ENCODE measurements at places on chromosomes 2 and 18.
A peak's percentile ranks its signal among the peaks of the same experiment; 100 is the strongest.

GRCh38 chr18:9808295-9809241 lies 77.2 kb upstream of the TXNDC2 start:
- peak; percentile 37 for DNase-seq
- no peaks in the 10 kb centered on the region for H3K36me3 ChIP-seq
- H3K4me3 ChIP-seq = no peak overlapping the region

DNA sequence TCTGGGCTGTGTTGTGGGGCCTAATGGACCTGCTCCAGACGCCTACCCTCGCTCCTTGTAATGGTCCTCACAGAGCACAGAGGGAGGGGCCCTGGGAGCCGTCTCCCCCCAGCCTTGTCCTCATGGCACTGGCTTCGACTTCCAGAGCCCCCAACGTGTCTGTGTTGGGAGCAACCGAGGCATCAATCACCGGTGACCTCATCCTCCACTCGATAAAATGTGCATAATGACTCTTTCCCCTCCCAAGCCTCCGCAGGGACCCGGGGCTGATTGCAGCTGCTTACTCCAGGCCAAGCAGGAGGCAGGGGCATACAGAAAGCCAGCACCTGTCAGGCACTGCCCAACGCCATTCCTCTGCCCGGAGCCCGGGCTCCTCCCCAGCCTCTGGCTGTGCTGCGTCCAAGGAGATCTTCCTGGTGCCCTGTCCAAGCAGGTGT lies 271.7 kb downstream of the NDUFA10 start:
- no peak for DNase-seq
- H3K27me3 ChIP-seq = no peaks in the 10 kb centered on the region
- H3K36me3 ChIP-seq = no peaks in the 10 kb centered on the region
- no peak overlapping the region for H3K27ac ChIP-seq
- no peak overlapping the region for H3K4me3 ChIP-seq
- peaks cover 14% of the 10 kb centered on the region for H3K4me1 ChIP-seq

GRCh38 chr2:56299171-56299691 lies 115.4 kb downstream of the CCDC85A start:
- no peaks in the 10 kb centered on the region for H3K27me3 ChIP-seq
- no peaks in the 10 kb centered on the region for H3K36me3 ChIP-seq
- no peak for DNase-seq
- no peaks in the 10 kb centered on the region for H3K4me1 ChIP-seq
- no peak overlapping the region for H3K4me3 ChIP-seq

GRCh38 chr2:201532686-201533304 lies 81.3 kb downstream of the STRADB start:
- H3K27ac ChIP-seq = no peak overlapping the region
- no peak overlapping the region for H3K4me3 ChIP-seq
- H3K4me1 ChIP-seq = no peaks in the 10 kb centered on the region
- no peak for DNase-seq

DNA sequence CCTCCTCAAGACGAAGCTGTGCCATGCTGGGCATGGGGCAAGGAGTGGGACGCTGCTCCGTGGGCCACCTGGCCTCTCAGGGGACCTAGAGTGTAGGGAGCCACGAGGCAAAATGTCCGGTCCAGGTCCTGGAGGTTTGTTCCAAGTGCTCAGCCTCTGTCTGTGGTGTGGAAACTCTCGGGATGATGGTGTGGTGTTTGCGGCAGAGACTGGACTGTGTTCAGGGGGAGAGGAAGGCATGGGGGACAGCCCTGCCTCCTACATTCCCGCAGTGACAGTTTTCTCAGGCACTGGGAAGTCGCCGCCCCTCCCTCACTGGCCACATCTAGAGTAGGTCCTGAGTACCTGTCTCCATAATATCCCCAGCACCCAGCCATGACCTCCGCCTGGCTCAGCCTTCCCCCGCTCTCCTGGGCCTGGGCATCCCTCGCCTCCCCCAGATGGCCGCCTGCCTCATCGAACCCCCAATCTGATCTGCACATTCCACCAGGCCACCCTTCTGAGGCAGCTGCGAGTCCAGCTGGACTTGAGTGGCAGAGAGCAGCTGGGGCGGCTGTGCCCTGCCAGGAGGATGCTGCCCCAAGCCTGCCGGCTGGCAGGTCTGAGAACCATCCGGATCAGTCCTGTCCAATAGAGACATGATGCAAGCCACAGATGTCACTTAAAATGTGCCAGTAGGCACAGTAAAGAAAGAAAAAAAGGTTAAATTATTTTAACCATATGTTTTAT lies 6.2 kb downstream of the KCNIP3 start:
- H3K36me3 ChIP-seq = no peaks in the 10 kb centered on the region
- no peak for DNase-seq
- no peaks in the 10 kb centered on the region for H3K4me1 ChIP-seq
- H3K4me3 ChIP-seq = no peak overlapping the region

DNA sequence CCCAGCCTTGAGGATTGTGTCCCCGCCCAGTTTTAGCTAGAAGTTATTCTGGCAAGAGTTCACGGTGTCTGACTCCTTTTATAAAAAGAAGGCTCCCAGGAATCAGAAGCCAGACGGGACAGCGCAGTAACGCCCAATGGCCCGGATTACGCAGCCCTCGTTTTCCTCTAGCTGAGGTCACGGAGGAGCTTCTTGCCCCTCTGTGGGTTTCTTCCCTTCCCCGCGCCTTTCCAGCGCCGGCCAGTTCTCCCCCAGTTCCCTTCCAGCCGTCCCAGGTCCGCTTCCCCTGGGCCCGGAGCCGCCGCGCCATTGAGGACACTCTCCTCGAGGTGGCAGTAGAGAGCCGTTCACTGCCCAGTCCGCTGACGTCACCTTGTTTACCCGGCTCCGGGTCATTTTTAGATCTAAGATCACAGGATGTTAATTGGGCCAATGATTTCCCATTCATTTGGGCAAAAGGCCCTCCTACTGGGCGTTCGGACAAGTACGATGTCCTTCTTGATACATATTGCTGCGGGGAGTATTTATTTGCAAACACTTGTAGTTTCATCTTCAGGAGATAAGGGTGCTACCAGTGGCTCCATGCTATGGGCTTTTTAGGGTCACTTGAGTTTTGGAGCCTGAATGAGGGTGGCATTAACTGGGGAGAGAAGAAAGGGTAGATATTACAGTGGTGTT lies 81.5 kb upstream of the PPM1B start:
- no peaks in the 10 kb centered on the region for H3K4me1 ChIP-seq
- H3K4me3 ChIP-seq = peak overlapping the region; percentile 18
- peak overlapping the region; percentile 94 for H3K27ac ChIP-seq
- H3K27me3 ChIP-seq = no peaks in the 10 kb centered on the region
- H3K36me3 ChIP-seq = no peaks in the 10 kb centered on the region
- peak; percentile 88 for DNase-seq

- H3K27ac ChIP-seq = peak overlapping the region; percentile 77
- no peaks in the 10 kb centered on the region for H3K36me3 ChIP-seq
- H3K27me3 ChIP-seq = no peaks in the 10 kb centered on the region
- no peaks in the 10 kb centered on the region for H3K4me1 ChIP-seq
Measured at GRCh38 chr2:217367464-217367863, 507.6 kb upstream of the TNP1 start.

DNA sequence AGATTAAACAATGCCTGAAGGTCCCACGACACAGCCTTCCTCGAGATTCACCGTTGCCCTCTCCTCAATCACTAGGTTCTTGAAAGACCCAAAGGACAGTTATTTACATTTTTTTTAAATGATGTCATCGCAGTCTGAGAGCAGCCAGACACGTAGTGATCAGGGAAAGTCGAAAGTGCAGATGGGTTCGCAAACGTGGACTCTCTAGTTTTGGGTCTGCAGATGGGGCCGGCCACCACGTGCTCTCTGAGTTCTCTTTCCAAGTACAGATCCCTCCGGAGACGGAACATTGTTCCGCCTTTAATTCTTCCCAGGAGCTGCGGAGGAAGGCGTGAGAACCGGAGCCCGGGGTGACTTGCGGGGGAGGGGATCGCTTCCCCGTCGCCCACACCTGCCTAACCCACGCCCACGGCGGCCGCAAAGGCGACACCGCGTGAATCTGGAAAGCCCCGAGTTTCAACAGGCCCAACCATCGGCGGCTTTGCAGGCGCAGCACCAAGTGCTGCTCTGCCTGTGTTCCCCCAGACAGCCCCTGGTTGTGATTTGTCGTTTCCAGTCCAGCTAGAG lies 54.3 kb downstream of the PKDCC start:
- peak overlapping the region; percentile 91 for H3K27ac ChIP-seq
- H3K4me3 ChIP-seq = peak overlapping the region; percentile 25
- H3K36me3 ChIP-seq = no peaks in the 10 kb centered on the region
- no peaks in the 10 kb centered on the region for H3K4me1 ChIP-seq
- no peaks in the 10 kb centered on the region for H3K27me3 ChIP-seq

GRCh38 chr2:146241023-146241422 lies 1603.8 kb upstream of the ACVR2A start:
- H3K27me3 ChIP-seq = no peaks in the 10 kb centered on the region
- DNase-seq = no peak
- no peaks in the 10 kb centered on the region for H3K36me3 ChIP-seq
- H3K27ac ChIP-seq = no peak overlapping the region
- no peaks in the 10 kb centered on the region for H3K4me1 ChIP-seq

DNA sequence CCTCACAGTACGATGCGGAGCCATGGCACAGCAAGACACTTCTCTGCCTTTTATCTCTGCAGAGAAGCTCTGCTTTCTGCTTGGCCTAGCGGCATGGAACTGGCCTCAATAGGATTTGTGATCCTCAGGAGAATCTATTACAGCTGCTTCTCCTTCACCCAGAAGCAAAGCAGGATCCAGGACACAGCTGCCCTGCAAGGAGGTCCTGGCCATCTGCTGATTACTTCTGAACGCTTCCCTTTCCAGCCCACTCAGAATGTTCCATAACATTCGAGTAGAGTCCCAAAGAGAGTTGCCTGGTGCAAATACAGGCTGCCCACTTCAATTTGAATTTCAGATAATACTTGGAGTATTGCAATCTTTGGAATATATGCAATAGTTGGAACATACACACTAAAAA lies 29.2 kb upstream of the KCNS3 start:
- H3K27ac ChIP-seq = no peak overlapping the region
- H3K4me1 ChIP-seq = no peaks in the 10 kb centered on the region
- DNase-seq = no peak
- H3K4me3 ChIP-seq = no peak overlapping the region

DNA sequence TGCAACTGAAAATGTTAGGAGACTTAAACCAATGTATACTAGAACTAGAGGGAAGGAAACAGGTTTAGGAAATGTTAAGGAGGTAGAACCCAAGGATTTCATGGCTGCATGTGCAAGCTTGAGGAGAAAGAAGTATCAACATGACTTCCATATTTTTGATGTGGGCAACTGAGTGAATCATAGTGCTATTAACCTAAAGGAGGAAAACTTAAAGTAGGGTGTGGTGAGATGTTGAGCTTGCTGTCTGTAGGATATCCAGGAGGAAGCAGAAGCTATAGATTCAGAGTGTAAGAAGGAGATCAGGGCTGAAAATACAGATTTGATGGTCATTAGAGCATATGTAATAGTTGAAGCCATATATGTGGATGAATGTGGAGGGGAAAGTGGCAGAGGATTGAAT lies 31.5 kb downstream of the NDC80 start:
- no peak for DNase-seq
- H3K27me3 ChIP-seq = no peaks in the 10 kb centered on the region
- H3K4me3 ChIP-seq = no peak overlapping the region
- no peaks in the 10 kb centered on the region for H3K36me3 ChIP-seq
- H3K4me1 ChIP-seq = no peaks in the 10 kb centered on the region

- H3K27ac ChIP-seq = peak overlapping the region; percentile 95
- H3K27me3 ChIP-seq = no peaks in the 10 kb centered on the region
- H3K36me3 ChIP-seq = no peaks in the 10 kb centered on the region
- DNase-seq = no peak
Measured at GRCh38 chr2:54670485-54671009, 52.9 kb upstream of the EML6 start.

DNA sequence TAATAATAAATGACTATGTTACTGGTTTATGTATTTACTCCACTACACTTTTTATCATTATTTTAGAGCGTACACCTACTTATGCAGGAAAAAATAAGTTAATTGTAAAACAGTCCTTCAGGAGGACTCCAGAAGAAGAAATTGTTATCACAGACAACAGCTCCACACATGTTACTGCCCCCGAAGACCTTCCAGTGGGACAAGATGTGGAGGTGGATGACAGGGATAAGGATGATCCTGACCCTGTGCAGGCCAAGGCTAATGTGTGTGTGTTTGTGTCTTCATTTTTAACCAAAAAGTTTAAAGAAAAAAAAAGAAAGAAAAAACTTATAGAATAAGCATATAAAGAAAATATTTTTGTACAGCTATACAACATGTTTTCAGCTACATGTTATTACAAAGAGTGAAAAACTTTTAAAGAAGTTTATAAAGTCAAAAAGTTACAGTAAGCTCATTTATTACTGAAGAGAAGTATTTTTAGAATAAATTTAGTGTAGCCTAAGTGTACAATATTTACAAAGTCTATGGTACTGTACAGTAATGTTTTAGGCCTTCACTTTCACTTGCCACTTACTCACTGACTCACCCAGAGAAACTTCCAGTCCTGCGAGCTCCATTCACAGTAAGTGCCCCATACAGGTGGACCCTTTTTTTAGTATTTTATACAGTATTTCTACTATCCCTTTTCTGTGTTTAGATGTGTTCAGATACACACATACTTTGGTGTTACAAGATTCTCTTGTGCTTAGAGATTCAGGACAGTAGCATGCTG lies 7.5 kb downstream of the TGFBRAP1 start:
- H3K4me3 ChIP-seq = no peak overlapping the region
- no peak for DNase-seq
- H3K27ac ChIP-seq = no peak overlapping the region
- no peaks in the 10 kb centered on the region for H3K27me3 ChIP-seq

DNA sequence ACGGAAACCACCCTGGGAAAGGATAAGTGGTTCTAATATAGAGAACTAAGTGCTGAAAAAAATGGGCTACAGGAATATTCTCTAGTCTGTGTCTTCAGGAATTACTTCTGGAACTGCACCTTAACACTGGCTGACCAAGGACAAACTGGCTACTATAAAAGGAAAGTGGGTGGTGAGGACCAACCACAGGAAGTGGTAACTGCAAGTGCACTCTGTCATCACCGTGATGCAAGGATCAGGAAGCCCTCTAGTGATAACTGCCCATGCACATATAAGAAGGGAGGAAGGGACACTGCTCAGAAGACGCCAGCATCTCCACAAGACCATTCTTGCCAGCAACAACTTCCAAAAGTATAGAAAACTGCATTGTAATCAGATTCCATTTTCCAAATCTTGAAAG lies 424.4 kb upstream of the RGPD4 start:
- H3K27ac ChIP-seq = no peak overlapping the region
- H3K4me1 ChIP-seq = no peaks in the 10 kb centered on the region
- no peaks in the 10 kb centered on the region for H3K36me3 ChIP-seq
- no peak for DNase-seq
- no peak overlapping the region for H3K4me3 ChIP-seq

DNA sequence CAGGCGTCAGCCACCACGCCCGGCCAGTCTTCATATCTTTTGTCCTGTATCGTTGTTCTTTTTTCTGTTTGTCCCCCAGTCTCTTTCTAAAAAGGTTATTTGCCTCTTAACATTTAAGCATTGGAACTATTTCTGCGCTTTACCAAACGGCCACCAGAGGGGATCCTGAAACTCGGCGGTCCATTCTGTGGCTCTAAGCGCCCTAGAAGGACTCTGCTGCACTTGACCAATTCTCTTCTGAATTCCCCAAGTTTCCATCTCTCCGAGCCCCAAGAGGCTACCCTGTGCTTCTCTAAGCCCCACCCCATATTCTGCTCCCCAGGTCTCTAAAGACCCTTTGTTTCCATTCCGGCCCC lies 33.1 kb upstream of the REG3G start:
- H3K4me1 ChIP-seq = no peaks in the 10 kb centered on the region
- no peak for DNase-seq
- H3K4me3 ChIP-seq = no peak overlapping the region
- no peak overlapping the region for H3K27ac ChIP-seq
- H3K36me3 ChIP-seq = no peaks in the 10 kb centered on the region

Data from uterus (tissue), 4 donors.